ENCODE measurements at places on chromosomes 1 and 21.

DNA sequence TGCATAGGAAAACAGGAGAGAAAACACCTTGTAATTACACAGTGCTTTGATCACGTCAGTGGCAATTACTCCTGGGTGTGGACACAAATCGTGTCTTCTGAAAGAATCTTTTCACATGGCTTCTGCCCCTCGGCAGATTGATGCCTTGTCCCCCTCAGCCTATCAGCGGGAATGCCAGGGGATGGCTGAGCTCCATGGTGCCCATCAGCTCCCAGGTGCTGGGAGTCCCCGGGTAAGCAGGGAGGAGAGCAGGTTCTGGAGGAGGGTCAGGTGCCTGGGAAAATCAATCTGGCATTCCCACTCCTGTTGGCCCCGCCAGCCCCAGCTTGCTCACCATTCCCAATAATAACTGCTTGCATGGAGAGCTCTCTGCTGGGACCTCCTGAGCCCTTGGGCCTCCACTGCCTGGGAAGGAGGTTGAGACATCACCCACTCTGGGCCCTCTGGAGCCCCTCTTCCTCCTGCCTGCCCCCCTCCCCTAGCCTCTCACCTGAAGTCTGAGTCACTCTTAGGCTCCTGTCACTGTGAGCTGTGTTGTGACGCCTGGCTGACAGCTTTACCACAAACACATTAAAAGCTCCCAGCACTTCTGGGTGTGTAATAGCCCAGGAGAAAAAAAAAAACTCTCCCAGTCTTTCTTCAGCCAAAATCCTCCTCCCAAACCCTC lies 4.9 kb downstream of the CAMK2N1 start:
- DNase-seq = no peak

DNA sequence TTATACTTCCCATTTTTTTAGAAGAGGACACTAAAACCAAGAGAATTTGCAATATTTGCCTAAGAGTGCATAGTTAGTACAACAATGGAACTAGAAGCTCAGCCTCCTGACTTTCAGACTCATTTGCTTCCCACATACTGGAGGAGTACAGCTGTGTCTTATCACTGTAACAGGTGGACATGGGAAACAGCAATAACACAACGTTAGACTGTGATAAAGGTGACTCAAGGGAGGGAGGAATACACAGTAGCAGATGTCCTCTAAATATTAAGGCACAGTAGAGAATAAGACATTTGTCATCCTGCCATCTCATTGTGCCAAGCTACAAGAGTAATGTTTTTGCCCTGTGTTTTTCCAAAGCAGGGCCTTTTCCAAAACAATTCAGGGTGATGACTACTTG lies 55.4 kb upstream of the JAK1 start:
- no peak for DNase-seq

DNA sequence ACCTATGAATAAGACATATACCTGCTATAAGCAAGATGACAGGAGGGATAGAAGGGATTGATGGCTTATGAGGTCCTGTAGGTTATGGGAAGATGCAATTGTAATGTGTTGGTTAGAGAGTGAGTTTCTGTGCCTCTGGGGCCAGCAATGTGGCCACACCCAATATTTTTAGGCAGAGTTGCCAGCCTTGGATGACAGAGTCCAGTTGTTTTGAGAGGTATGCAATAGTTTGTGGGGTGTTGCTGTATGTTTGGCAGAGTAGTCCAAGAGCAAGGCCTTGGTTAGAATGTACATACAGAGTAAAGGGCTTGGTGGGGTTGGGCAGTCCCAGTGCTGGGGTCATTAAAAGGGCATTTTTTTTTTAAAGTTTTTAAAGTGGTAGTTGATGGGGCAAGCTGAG lies 36.6 kb upstream of the PLA2G5 start:
- DNase-seq = no peak

DNA sequence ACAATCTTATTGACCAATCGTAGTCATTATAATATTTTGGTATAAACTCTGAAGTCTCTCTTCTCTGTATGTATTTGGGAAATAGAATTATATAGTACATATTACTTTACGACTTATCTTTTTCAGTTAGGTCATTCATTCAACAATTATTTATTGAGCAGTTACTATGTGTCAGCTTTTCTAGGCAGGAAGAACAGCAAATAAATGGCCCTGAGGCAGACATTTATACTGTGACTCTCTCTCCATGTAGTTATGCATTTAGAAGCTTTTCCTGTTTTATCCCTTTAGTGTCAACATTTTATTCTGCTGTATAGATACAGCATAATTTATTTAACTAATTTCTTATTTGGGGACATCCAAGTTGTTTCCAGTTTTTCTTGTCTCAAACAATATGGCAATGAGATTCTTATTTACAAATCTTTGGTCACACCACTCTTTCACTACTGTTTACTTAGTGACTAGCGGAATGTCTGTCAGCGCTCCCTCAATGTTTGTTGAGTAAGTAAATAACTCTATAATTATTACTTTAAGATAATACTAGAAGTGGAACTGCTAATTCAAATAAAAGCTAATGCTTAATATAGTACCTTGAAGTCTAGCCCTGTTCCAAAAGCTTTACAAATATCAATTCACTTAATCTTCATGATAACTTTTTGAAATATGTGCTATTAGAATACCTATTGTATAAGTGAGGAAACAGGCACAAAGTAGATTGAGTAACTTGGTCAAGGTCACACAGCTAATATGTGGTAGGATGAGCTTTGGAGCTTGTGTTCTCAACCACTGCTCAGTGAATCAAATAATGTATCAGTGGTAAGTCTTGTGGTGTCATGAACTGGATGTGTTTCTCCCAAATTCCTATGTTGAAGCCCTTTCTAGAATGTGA lies 465.6 kb downstream of the SIPA1L2 start:
- DNase-seq = no peak

DNA sequence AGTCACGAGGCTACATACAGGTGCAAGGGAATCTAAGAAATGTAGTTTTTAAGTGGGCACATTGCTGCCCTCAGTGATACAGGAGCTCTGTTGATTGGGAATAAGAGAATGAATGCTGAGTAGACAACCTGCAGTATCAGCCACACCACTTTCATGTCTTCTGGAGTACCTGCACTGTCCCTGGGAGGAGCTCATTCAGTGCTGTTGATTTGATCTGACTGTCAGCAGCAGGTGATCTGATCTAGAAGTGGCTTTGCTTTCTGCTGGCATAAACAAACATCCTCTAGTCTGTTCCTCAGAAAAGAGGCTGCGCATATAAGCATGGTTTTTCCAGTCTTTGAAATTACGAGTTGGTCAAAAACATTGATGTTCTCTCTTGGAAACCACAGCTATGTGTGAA lies 35.5 kb upstream of the LRRC52 start:
- DNase-seq = no peak
